RWPE2 (cell line): ENCODE measurements at places on chromosomes 11 and 22.
A peak's percentile ranks its signal among the peaks of the same experiment; 100 is the strongest.

GRCh38 chr11:24312464-24313238 lies 184.2 kb upstream of the LUZP2 start:
- H3K27me3 ChIP-seq = no peaks in the 10 kb centered on the region
- no peak overlapping the region for H3K4me3 ChIP-seq
- no peak overlapping the region for H3K27ac ChIP-seq
- H3K36me3 ChIP-seq = no peaks in the 10 kb centered on the region

- H3K4me3 ChIP-seq = peak overlapping the region; percentile 37
- peaks cover 3% of the 10 kb centered on the region for H3K4me1 ChIP-seq
- H3K27ac ChIP-seq = no peak overlapping the region
- DNase-seq = no peak
- peaks cover 21% of the 10 kb centered on the region for H3K27me3 ChIP-seq
These were observed 599 bp downstream of the NPTXR start for GRCh38 chr22:38843201-38843656.

GRCh38 chr22:22133910-22134309 lies 110.7 kb upstream of the VPREB1 start:
- H3K36me3 ChIP-seq = no peaks in the 10 kb centered on the region
- no peak overlapping the region for H3K4me3 ChIP-seq
- H3K4me1 ChIP-seq = no peaks in the 10 kb centered on the region
- DNase-seq = no peak
- no peaks in the 10 kb centered on the region for H3K27me3 ChIP-seq

GRCh38 chr11:10534316-10534715 lies 6.7 kb downstream of the RNF141 start:
- peaks cover 3% of the 10 kb centered on the region for H3K4me1 ChIP-seq
- H3K4me3 ChIP-seq = no peak overlapping the region
- H3K36me3 ChIP-seq = peaks cover 35% of the 10 kb centered on the region
- no peaks in the 10 kb centered on the region for H3K27me3 ChIP-seq

- H3K27me3 ChIP-seq = peaks cover 15% of the 10 kb centered on the region
- peak within 1 kb of the TSS; percentile 24 for H3K4me3 ChIP-seq
- no peak for DNase-seq
- H3K36me3 ChIP-seq = no peaks in the 10 kb centered on the region
- no peak within 1 kb of the TSS for H3K27ac ChIP-seq
These were observed at the start of gene CLDN5 for GRCh38 chr22:19524170-19525115. TSS of gene CLDN5 (minus strand) at chr22:19524410. CDS start at chr22:19524255, 155 bp downstream.

GRCh38 chr22:28043266-28043665 lies 124.2 kb upstream of the PITPNB start:
- no peaks in the 10 kb centered on the region for H3K36me3 ChIP-seq
- H3K4me3 ChIP-seq = no peak overlapping the region
- no peaks in the 10 kb centered on the region for H3K27me3 ChIP-seq
- H3K4me1 ChIP-seq = no peaks in the 10 kb centered on the region
- no peak overlapping the region for H3K27ac ChIP-seq

GRCh38 chr11:20311444-20311843 lies 52.1 kb upstream of the HTATIP2 start:
- no peaks in the 10 kb centered on the region for H3K4me1 ChIP-seq
- DNase-seq = no peak
- no peaks in the 10 kb centered on the region for H3K36me3 ChIP-seq

DNA sequence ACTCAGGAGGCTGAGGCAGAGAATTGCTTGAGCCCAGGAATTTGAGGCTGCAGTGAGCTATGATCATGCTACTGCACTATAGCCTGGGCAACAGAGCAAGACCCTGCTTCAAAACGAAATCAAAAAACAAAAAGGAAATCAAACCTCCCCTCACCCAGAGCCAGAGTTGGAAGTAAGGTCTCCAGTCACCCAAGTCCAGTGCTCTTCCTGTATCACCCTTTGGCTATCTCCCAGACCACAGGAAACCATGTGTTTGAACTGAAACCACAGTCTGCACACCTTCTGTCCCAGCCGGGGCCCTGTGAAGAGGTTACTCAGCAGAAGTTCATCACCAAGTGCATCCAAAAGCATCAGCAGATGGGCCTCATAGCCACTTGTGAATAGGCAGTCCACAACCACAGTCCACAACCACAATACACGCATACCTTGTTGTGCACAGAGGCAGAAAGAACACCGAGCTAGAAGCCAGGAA lies 4.6 kb downstream of the MYH9 start:
- peaks cover 65% of the 10 kb centered on the region for H3K4me1 ChIP-seq
- no peak overlapping the region for H3K4me3 ChIP-seq
- H3K36me3 ChIP-seq = peaks cover 89% of the 10 kb centered on the region
- peak overlapping the region; percentile 96 for H3K27ac ChIP-seq
- H3K27me3 ChIP-seq = no peaks in the 10 kb centered on the region

DNA sequence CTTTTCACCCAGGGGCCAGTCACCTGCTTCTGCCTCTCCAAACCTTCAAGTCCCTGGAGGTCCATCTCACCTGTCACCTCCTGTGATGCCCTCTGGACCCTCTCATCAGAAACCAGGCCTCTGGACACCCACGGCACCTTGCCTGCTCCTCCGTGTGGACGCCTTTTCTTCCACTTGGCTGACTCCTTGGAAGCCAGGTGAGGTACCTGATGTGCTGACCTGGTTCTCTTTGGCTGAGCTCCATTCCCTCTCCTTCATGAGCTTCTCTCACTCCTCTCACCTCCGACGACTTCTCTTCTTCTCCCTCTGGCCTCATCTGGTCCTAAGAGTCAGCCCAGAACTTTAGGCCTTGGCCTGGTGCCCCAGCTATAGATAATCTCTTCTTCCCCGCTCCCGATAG lies 99.3 kb downstream of the CEP164 start:
- no peak overlapping the region for H3K27ac ChIP-seq
- DNase-seq = no peak
- no peaks in the 10 kb centered on the region for H3K27me3 ChIP-seq
- no peaks in the 10 kb centered on the region for H3K4me1 ChIP-seq
- no peaks in the 10 kb centered on the region for H3K36me3 ChIP-seq

- no peak overlapping the region for H3K27ac ChIP-seq
- no peak for DNase-seq
- no peak overlapping the region for H3K4me3 ChIP-seq
- no peaks in the 10 kb centered on the region for H3K27me3 ChIP-seq
- no peaks in the 10 kb centered on the region for H3K4me1 ChIP-seq
These were observed 39.6 kb downstream of the ARRB1 start for GRCh38 chr11:75311858-75312288.

DNA sequence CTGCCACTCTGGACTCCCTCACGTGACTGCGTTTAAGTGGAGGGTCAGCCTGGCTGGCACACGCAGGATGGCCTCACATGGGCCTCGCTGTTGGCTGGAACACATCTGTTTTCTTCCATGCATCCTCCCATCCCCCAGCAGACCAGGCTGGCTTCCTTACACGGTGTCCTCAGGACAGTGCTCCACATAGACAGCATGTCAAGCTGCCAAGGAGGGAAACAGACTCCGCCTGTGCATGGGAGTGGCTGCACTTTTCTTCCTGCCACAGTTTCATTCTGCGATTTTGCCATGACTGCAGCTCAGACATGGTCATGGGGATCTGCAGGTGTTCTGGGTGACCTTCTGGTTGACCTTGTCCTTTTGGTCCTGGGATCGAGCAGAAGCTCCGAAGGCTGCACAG lies 344.2 kb downstream of the SHANK2 start:
- no peaks in the 10 kb centered on the region for H3K36me3 ChIP-seq
- no peak overlapping the region for H3K27ac ChIP-seq
- DNase-seq = no peak

DNA sequence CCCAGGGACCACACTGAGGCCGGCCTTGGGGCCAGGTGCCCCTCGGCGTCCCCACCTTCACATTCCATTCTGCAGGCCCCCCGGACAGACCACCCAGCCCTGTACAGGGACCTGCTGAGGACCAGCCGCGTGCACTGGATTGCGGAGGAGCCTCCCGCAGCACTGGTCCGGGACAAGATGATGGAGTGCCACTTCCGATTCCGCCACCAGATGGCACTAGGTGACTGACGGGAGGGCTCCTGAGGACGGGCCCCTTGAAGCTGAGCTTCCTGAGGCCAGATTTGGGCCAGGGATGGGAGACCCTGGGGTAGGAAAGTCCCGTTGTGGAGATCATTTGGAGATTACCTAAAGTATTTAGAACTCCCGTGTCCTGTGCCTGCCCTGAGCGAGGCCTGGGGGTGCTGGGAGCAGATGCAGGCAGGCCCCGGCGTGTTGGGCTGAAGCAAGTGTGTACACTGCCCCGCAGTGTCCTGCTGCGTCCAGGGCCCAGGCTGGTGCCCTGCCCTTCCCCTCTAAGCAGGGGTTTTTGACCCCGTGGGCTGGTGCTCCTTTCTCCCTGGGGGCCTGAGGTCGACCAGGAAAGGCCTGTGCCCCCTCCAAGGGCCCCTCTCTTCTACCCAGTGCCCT lies 20.0 kb downstream of the TRMU start:
- H3K36me3 ChIP-seq = peaks cover 49% of the 10 kb centered on the region
- H3K27me3 ChIP-seq = no peaks in the 10 kb centered on the region
- H3K4me3 ChIP-seq = no peak overlapping the region
- DNase-seq = no peak

- no peaks in the 10 kb centered on the region for H3K27me3 ChIP-seq
- H3K27ac ChIP-seq = peak overlapping the region; percentile 79
- H3K4me3 ChIP-seq = peak overlapping the region; percentile 85
- H3K36me3 ChIP-seq = no peaks in the 10 kb centered on the region
- H3K4me1 ChIP-seq = peaks cover 21% of the 10 kb centered on the region
These were observed 667 bp downstream of the RAB6A start for GRCh38 chr11:73760135-73760678.

DNA sequence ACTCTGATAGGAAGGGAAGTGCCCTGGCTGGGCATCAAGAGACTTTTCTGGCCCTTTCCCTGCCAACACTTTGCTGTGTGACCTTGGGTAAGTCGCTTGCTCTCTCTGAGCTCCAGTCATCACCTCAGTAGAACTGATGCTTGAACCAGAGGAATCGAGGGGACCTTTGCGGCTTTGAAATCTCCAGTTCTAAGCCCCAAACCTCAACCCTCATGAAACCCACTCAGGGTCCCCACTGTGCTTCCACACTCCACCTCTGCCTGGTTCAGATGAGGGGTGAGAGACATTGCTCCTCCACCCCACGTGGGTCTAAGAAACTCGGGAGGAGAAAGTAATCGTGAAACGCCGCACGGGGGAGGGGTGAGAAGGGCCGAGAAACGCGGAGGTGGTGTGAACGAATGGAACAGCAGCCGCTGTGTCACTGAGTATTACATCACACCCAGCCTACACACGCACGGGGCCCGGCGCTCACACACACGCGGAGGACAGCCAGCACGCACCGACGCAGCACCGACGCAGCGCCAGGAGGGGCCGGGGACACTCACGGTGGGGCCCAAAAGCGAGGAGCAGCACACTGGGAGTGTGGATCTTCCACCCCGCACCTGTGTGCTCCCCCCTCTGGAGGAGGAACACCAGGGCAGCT lies 4.3 kb downstream of the RTN4RL2 start:
- no peaks in the 10 kb centered on the region for H3K4me1 ChIP-seq
- H3K27ac ChIP-seq = no peak overlapping the region
- no peak for DNase-seq

GRCh38 chr11:10945196-10945595 lies 87.3 kb upstream of the ZBED5 start:
- H3K27ac ChIP-seq = no peak overlapping the region
- H3K36me3 ChIP-seq = no peaks in the 10 kb centered on the region
- H3K27me3 ChIP-seq = no peaks in the 10 kb centered on the region

- H3K36me3 ChIP-seq = no peaks in the 10 kb centered on the region
- peaks cover 24% of the 10 kb centered on the region for H3K4me1 ChIP-seq
- no peak for DNase-seq
- H3K27ac ChIP-seq = no peak overlapping the region
These were observed 1.7 kb upstream of the DIXDC1 start for GRCh38 chr11:111935317-111936039.

GRCh38 chr11:124297921-124298320 lies 15.8 kb downstream of the OR8D1 start:
- no peak for DNase-seq
- no peaks in the 10 kb centered on the region for H3K4me1 ChIP-seq
- no peak overlapping the region for H3K4me3 ChIP-seq

GRCh38 chr22:16608931-16609330 lies 16.3 kb upstream of the CCT8L2 start:
- peaks cover 39% of the 10 kb centered on the region for H3K27me3 ChIP-seq
- H3K27ac ChIP-seq = no peak overlapping the region
- H3K4me3 ChIP-seq = no peak overlapping the region
- no peak for DNase-seq

- no peaks in the 10 kb centered on the region for H3K4me1 ChIP-seq
- no peak overlapping the region for H3K4me3 ChIP-seq
- H3K27me3 ChIP-seq = no peaks in the 10 kb centered on the region
- peaks cover 9% of the 10 kb centered on the region; the same call in 1 of the 2 replicates for H3K36me3 ChIP-seq
- DNase-seq = peak; percentile 48
These were observed 7.3 kb downstream of the USP35 start for GRCh38 chr11:78195917-78196560.

GRCh38 chr11:121246021-121246768 lies 46.4 kb upstream of the SC5D start:
- DNase-seq = no peak
- no peaks in the 10 kb centered on the region for H3K27me3 ChIP-seq
- H3K4me3 ChIP-seq = no peak overlapping the region

GRCh38 chr11:93895106-93895862 lies 44.9 kb upstream of the VSTM5 start:
- no peaks in the 10 kb centered on the region for H3K36me3 ChIP-seq
- H3K27ac ChIP-seq = no peak overlapping the region
- H3K4me3 ChIP-seq = no peak overlapping the region
- H3K27me3 ChIP-seq = no peaks in the 10 kb centered on the region

DNA sequence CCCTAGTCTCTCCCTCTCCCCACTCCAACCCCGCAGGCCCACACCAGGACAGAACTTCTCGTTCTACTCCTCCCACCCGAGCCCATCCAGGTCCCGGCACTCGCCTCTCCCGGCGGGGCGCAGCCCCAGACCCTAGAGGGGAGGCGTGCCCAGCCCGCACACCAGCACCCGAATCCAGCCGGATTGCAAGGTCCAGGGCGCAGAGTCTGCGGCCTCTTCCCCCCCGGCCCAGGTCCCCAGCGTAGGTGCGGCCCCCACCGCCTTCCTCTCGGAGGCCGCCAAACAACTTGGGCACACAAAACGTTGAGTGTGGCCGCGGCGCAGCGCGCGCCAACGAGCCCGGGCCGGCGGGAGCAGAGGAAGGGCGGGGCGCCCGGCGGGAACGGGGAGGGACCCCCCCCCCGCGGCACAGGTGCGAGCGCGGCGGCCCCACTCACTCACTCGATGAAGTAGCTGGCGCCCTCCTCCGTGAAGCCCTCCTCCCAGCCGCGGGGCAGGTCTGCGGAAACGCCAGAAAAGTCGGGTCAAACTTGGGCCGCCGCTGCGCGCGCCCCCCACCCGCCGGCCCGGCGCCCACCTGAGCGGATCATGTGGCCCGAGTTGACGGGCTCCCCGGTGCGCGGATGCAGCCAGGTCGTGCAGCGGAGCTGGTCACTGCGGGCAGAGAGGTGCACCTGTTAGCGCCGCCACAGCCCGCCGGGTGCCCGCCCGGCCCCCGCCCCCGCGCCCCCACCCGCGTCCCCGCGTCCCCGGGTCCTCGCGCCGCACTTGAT lies 480 bp downstream of the PLEKHA7 start:
- H3K27ac ChIP-seq = peak overlapping the region; percentile 79
- H3K4me1 ChIP-seq = peaks cover 13% of the 10 kb centered on the region
- H3K27me3 ChIP-seq = no peaks in the 10 kb centered on the region
- peak overlapping the region; percentile 35 for H3K4me3 ChIP-seq
- no peaks in the 10 kb centered on the region for H3K36me3 ChIP-seq
